ENCODE measurements at places on chromosomes 4 and X.

GRCh38 chrX:48474127-48474526, 1.9 kb upstream of the FTSJ1 start:
- no peak for DNase-seq

DNA sequence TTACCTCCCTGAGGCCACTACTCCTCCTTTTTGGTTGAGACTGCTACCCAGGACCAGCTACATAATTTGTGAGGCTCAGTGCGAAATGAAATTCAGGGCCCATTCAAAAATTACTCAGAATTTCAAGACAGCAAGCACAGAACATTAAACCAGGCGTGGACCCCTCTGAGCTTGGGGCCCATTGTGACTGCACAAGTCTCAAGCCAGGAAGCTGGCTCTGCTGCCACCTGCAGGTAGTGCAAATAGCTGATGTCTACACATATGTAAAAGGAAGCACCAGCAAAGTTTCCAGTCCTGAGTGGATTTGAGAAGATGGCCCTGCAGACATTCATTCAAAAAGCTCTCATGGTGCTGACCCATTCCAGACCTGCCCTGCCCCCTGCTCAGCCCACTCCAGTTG, 213.4 kb upstream of the LNX1 start:
- DNase-seq, result no peak

GRCh38 chr4:103425406-103425805, 227.3 kb upstream of the CENPE start:
- no peak for DNase-seq

GRCh38 chrX:44871114-44871645, 1.8 kb upstream of the KDM6A start:
- no peak for DNase-seq

GRCh38 chrX:27575565-27575964, 14.6 kb upstream of the DCAF8L2 start:
- no peak for DNase-seq

GRCh38 chr4:52780617-52781354, 29.6 kb upstream of the ERVMER34-1 start:
- DNase-seq, result no peak

DNA sequence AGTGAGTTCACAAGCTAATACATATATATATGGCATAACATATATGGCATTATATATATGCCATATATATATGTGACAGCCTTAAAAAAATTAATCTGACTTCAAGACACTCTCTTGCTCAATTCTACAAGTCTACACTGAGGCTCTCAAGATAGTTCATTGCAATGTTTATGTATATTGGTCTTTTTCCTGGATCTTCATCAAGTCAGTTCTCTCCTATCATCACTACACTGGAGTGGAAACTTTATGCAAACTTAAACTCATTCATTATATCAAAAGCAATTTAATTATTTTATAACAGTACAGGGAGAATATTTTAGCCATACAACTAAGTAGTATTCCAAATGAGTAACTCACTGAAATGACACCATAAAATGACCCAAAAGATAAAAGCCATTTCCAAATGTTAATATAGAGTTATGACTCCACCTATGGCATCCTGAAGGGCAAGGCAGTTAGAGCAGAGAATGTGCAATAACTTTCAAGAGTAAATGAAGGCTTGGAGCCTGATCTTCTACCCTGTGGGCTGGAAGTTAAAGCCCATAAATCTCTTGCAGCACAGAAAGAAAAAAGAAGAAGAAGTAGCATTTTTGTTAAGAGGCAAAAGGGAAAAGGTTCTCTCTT, 176.3 kb upstream of the SLIT2 start:
- DNase-seq, result no peak
